ENCODE measurements at places on chromosomes 12 and 14.

DNA sequence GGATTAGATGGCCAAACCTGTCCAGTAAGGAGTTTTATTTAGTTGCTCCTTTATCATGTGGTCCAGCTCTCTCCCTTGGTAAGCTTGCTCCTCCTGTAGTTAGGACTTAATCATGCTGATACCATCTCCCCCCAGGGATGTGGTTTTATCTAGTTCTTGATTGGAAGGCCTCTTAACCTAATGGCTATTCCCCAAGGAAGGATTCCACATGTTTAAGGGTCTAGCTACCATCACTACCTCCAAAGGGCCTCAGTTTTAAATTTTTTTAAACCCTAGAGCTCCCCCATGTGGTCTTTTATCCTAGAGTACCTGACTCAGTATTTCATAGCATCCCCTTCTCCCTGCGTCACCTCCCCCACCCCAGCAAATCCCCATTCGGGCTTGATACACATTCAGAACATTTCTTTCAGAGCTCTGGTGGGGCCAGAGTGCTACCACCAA lies 22.5 kb downstream of the MAP3K12 start:
- no peak for DNase-seq

DNA sequence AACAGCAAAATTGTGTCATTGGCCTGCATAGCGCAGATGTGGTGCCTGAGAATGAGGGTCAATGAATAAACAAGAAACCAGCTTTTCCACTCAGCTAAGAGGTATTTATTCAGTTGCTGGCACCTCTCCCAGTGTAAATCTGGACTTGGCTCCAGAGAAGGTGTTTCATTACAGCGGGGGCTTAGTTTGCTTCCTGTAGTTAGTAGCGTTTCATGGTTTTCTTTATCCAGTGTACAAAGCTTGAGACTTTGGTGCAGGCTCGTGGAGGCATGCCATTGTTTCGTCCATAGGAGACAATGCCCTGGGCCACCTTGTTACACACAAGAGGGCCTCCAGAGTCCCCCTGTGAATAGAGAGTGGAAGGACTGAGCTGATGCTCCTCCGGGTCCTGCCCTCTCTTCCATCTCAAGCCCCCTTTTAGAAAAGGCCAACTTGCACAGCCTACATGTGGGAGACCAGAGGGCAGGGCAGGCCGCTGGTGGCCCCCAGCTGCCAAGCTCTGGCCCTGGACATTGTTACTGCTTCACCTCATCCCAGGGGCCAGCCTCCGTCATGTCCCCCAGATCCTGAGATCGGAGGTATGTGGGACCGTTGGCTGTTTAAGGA lies 3.0 kb downstream of the GZMB start:
- DNase-seq = peak; percentile 92

DNA sequence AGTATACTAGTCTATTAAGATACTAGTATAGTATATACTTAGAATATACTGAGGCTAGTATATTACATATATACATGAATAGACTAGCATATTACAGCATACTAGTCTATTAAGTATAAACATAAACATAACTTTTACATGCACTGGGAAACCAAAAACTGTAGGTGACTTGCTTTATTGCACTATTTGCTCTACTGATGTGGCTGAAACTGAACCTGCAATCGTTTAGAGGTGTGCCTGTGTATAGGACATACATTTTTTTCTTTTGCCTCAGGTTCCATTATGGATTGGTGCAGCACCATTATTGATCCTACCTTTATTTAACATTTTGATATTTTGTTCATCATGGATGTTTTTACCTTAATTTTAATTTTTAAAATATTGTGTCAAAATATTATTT lies 143.2 kb upstream of the RGS6 start:
- DNase-seq = no peak

- no peak for DNase-seq
These were observed 48.6 kb downstream of the IRAK3 start for GRCh38 chr12:66237505-66238175.

Data from NCI-H1105 treated with DMSO at 0.1 percent for 48 hours (cell line).